ENCODE measurements at places on chromosomes 2 and 18. TPM values are rescaled to one million over a fixed set of nuclear protein-coding genes. Genes with fewer than 3 reads are reported as not detected.

The MDH1B gene
- 0.92 TPM for total RNA-seq

The LDAH gene
- total RNA-seq, result 29.3 TPM

DNA sequence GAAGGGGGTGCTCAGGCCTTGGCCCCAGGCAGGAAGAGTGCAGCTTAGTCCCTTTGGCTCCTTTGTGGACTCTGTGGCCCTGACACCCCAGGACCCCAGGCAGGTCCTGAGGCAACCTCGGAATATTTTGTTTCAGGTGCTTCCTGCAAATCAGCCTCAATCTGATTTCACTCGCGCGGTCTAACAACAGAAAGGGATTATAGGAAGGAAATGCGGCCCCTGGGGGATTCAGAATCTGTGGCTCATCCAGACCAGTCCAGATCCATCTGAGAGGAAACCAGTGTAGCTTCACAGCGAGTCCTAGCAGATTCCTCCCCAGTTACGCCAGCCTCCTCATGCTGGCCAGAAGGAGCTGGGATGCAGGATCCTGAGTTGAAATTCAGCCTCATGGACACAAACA is 59.5 kb upstream of the YWHAQ start:
- no peaks in the 10 kb centered on the region for H3K36me3 ChIP-seq
- DNase-seq, result no peak
- H3K4me3 ChIP-seq, result no peak overlapping the region
- no peak overlapping the region for H3K27ac ChIP-seq
- H3K27me3 ChIP-seq, result no peaks in the 10 kb centered on the region

GRCh38 chr2:209553913-209554312 is 130.1 kb downstream of the MAP2 start:
- no peaks in the 10 kb centered on the region for H3K27me3 ChIP-seq
- DNase-seq, result no peak
- H3K36me3 ChIP-seq, result no peaks in the 10 kb centered on the region
- H3K4me1 ChIP-seq, result no peaks in the 10 kb centered on the region
- no peak overlapping the region for H3K27ac ChIP-seq

DNA sequence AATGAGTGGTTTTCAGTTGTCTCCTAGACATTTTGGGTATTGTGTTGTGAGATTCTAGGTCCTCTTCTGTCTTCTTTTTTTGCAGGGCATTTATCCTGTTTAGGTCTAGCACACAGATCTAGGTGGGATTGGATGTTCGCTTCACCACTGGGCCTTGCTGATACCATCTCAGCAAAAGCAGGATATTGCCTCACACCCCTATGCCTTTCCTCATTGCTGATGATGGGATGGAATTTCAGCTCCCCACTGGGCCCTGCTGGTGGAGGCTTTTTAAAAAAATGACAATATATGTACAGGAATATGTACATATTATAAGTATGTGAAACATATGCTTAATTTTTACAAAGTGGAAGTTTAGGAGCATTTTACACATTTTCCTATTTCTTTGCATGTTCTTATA is 5.4 kb upstream of the TOGARAM2 start:
- H3K4me1 ChIP-seq, result peaks cover 5% of the 10 kb centered on the region
- no peak overlapping the region for H3K4me3 ChIP-seq
- no peaks in the 10 kb centered on the region for H3K36me3 ChIP-seq
- no peak overlapping the region for H3K27ac ChIP-seq
- no peak for DNase-seq

The ZCCHC2 gene
- total RNA-seq, result 33.4 TPM

DNA sequence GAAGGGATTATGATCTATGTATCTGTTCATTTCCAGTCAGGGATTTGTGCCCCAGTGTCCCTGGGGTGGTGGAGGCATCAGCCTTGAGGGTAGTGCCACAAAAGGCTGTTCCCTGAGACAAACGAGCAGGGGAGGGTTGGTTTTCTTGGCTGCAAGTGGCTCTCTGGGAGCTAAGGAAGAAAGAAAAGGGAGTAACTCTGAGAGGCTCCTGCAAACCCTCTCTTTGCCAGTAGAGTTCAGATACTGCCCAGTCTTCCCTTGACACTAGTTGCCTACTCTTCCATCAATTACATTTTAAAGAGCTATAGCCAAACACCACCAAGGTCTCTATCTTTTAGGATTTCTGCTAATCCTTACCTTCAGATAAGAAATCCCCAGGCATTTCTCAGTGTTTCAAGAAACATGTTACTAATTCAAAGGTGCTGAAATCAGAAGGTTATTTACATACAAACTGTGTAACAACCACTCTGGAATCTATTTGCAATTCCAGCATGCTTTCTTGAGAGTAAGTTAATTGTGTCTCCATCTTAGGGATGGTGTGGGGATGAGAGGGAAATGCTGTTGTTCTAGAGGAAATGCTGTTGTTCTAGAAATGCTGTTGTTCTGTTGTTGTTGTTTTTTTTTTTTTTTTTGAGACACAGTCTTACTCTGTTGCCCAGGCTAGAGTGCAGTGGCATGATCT is 18.7 kb upstream of the KCTD1 start:
- H3K36me3 ChIP-seq, result no peaks in the 10 kb centered on the region
- H3K27ac ChIP-seq, result no peak overlapping the region
- H3K27me3 ChIP-seq, result peaks cover 4% of the 10 kb centered on the region
- no peaks in the 10 kb centered on the region for H3K4me1 ChIP-seq
- no peak overlapping the region for H3K4me3 ChIP-seq

The PTPRN gene
- 1.1 TPM for total RNA-seq

- H3K4me3 ChIP-seq, result peak overlapping the region; percentile 100
- H3K36me3 ChIP-seq, result peaks cover 41% of the 10 kb centered on the region
- H3K27ac ChIP-seq, result peak overlapping the region; percentile 99
Observed at GRCh38 chr2:191678437-191679100, 633 bp downstream of the NABP1 start.

DNA sequence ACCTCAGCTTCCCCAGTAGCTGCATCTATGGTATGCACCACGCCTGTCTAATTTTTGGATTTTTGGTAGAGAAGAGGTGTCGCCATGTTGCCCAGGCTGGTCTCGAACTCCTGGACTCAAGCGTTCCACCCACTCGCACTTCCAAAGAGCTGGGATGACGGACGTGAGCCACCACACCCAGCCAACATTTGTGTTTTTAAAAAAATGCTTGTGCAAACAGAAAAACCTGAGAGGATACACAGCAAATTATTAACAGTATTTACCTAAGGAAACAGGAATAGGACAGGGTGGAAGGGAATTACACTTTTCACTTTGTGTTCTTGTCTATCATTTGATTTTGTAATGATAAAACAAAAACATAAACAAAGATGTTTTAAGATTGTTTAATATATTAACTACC is 25.1 kb downstream of the NOL10 start:
- no peaks in the 10 kb centered on the region for H3K27me3 ChIP-seq
- H3K27ac ChIP-seq, result no peak overlapping the region
- peaks cover 35% of the 10 kb centered on the region for H3K36me3 ChIP-seq

The MEP1B gene
- not detected for total RNA-seq

DNA sequence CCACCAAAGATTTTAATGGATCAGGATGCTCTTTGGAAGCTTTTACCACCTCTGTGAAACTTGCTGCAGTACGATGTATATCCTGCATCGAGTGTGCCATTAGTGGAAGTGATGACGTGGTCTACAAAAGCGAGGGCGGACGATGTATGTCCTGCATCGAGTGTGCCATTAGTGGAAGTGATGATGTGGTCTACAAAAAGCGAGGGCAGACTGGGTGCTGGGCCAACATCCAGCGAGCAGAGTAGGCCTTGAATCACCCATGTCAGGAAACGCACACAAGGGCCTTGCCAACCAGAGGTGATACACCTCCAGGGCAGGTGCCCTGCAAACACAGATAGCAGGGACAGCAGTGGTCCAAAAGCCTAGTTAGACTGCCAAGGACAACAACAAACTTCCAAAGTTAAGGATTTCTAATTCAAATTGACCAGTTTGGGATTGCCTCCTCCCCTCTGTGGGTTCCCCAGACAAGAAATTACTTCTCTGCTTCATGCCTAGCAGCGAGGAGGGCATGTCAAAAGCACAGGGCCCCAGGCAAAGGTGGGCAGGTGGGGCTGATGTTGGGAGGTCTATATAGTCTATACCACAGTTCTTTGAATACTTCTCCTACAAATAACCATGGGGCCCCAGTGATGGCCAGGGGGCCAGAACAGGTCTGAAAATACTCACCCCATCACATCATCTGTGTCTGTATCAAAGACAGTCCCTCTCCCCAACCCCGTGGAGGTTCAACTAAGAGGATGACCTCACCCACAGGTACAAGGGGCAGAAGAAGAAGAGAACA is 70.2 kb downstream of the ADD2 start:
- H3K36me3 ChIP-seq, result no peaks in the 10 kb centered on the region
- DNase-seq, result no peak
- H3K4me3 ChIP-seq, result no peak overlapping the region

DNA sequence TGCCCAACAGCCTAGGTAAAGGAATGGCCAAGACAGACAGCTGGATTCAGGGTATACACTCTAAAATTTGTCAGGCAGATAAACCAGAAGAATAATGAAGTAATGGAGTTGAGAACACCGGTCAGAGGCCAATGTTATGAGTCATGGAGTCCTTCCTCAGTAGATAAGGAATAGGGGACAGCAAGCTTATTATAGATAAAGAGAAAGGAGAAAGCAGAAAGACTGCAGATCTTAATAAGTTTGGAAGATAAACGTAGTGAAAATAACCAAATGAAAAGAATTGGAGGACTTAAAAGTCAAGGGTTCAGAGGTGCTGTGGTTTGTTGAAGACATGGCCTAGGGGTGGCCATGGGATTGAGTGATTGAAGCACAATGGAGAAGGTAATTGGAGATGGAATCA is 63.5 kb upstream of the NFE2L2 start:
- no peaks in the 10 kb centered on the region for H3K27me3 ChIP-seq
- H3K4me3 ChIP-seq, result no peak overlapping the region
- peaks cover 7% of the 10 kb centered on the region for H3K4me1 ChIP-seq
- H3K36me3 ChIP-seq, result no peaks in the 10 kb centered on the region
- no peak for DNase-seq
- H3K27ac ChIP-seq, result no peak overlapping the region

- H3K36me3 ChIP-seq, result no peaks in the 10 kb centered on the region
- H3K27me3 ChIP-seq, result no peaks in the 10 kb centered on the region
- no peak overlapping the region for H3K27ac ChIP-seq
Observed at GRCh38 chr2:3139906-3140305, 237.7 kb downstream of the EIPR1 start.

- H3K36me3 ChIP-seq, result no peaks in the 10 kb centered on the region
- H3K27me3 ChIP-seq, result peaks cover 3% of the 10 kb centered on the region
- no peak overlapping the region for H3K27ac ChIP-seq
Observed at GRCh38 chr2:235551965-235552364, 58.1 kb downstream of the AGAP1 start.

The EIF4E2 gene
- 49.2 TPM for total RNA-seq

The GREB1L gene
- total RNA-seq, result not detected

The FAM124B gene
- 0.25 TPM for total RNA-seq

DNA sequence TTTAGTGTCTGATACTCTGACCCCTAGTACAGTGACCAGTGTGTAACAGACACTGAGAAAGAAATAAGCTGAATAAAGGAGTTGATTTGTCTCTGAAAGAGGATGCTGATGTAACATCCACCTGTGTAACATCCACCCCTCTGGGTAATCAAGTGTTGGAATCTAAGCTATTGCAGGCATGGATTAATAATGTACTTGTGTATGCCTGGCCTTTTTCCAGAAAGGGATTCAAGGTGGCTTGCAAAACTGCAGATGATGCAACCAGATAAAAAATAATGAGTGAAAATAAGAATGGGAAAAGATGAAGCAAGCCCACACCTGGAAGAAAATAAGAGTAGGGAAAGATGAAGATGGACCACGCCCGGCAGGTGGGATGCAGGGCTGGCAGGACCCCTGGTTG is 48.2 kb upstream of the FOXI3 start:
- no peaks in the 10 kb centered on the region for H3K4me1 ChIP-seq
- DNase-seq, result no peak
- H3K27ac ChIP-seq, result no peak overlapping the region
- no peak overlapping the region for H3K4me3 ChIP-seq

- no peaks in the 10 kb centered on the region for H3K4me1 ChIP-seq
- no peaks in the 10 kb centered on the region for H3K27me3 ChIP-seq
- DNase-seq, result no peak
- no peaks in the 10 kb centered on the region for H3K36me3 ChIP-seq
- no peak overlapping the region for H3K4me3 ChIP-seq
Observed at GRCh38 chr2:101974663-101975062, 17.1 kb upstream of the IL1R2 start.

- DNase-seq, result no peak
- H3K4me1 ChIP-seq, result no peaks in the 10 kb centered on the region
- peaks cover 4% of the 10 kb centered on the region for H3K27me3 ChIP-seq
- no peaks in the 10 kb centered on the region for H3K36me3 ChIP-seq
Observed at GRCh38 chr2:201926067-201926466, 107.6 kb upstream of the FZD7 start.
